Activated CD8-positive, alpha-beta T cell treated with anti-CD3 and anti-CD28 coated beads for 36 hours (primary cell): ENCODE measurements at places on chromosomes 11 and 22. TPM values are rescaled to one million over a fixed set of nuclear protein-coding genes. Genes with fewer than 3 reads are reported as not detected.

DNA sequence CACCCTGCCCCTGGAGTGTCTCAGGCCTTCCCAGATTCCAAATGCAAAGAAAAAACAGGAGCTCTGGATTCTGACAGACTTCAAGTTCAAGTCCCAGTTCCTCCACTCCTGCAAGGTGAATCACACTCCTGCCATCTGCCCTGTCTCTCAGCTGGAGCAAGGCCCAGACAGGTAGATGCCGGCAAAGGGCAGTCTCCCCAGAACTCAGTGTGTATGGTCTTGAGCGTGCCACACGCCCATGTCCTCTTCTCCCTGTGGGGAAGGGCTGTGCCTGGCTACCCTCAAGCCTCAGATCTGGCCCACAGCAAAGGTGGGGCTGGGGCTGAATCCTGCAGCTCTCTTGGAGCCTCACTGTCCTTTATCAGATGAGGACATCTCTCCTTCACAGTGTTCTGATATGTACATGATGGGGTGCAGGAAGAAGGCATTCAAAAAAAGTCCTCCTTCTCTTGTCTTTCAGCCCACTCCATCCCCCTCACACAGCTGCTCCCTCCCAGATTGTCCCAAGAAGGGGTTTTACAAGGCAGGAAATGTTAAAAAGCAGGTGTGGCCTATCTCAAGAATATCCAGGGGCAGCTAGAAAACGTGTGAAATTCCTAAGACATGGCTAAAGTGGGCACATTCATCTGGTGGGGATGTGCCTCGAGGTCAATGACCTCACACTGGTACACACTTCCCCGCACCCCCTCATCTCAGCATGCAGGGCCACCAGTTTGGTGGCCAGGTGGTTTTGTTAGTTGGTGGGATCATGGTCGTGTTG lies 27.7 kb upstream of the ARFGAP3 start:
- no peak for DNase-seq

GRCh38 chr22:25420925-25421904 lies 143.3 kb upstream of the GRK3 start:
- DNase-seq, result no peak

GRCh38 chr11:110373051-110373702 lies 56.6 kb upstream of the FDX1 start:
- DNase-seq, result no peak

GRCh38 chr11:34750692-34751405 lies 130.0 kb downstream of the EHF start:
- DNase-seq, result no peak

GRCh38 chr22:21567456-21568346 lies at the start of gene UBE2L3:
UBE2L3 (plus strand) TSS chr22:21567714; CDS start chr22:21567745, 31 bp downstream.
- DNase-seq, result peak; percentile 89

- DNase-seq, result no peak
Measured at GRCh38 chr11:34830035-34830434, 86.1 kb downstream of the APIP start.

- peak; percentile 60 for DNase-seq
Measured at GRCh38 chr11:15118431-15118830, 3.7 kb downstream of the INSC start.

GRCh38 chr11:45354976-45355705 lies 69.0 kb upstream of the SYT13 start:
- peak; percentile 91 for DNase-seq

DNA sequence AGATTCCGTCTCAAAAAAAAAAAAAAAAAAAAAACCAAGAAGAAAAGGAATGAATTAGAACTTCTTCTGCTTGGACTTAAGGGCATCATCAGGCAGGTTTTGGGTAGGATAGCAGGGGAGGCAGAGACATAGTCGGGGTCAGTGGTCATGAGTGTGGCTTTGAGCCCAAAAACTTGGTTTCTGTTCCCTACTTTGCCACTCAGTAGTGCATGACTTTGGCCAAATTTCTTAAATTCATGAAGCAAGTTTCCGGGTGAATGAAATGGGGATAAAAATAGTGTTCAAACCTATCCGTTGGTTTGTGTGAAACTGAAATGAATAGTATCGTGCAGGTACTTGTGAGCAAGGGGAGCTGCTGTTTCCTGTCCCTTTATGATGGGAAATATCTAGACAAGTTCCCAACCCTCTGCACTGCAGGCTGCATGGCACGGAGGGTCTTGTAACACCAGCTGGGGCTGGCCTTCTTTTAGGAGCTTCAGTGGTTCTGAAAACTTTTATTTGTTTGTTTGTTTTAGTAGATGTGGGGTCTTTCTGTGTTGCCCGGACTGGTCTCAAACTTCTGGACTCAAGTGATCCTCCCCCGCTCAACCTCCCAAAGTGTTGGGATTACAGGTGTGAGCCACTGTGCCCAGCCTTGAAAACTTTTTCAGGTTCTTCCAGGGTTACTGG lies 18.4 kb downstream of the NEAT1 start:
- no peak for DNase-seq

- DNase-seq, result peak; percentile 22
Measured at GRCh38 chr11:107017433-107018218, 650 bp downstream of the GUCY1A2 start.

- no peak for DNase-seq
Measured at GRCh38 chr11:26947379-26947844, 46.5 kb upstream of the FIBIN start.

DNA sequence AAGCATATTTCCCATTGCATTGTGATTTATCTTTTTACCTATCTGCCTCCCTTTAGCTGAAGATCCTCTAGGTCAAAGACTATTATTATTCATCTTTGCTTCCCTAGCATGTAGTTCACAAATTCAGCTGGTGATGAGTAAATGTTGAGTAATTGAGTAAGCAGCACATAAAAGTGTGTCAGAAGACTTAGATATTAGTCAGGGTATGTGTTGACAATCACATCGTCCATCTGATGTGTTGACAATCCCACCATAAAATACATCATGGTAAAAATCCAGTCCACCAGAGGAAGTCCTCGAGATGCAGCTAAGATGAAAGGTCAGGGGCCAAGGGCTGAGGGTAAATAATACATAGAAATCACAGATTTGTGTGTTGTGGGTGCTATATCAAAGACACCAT lies 22.9 kb upstream of the ABTB2 start:
- DNase-seq, result no peak

DNA sequence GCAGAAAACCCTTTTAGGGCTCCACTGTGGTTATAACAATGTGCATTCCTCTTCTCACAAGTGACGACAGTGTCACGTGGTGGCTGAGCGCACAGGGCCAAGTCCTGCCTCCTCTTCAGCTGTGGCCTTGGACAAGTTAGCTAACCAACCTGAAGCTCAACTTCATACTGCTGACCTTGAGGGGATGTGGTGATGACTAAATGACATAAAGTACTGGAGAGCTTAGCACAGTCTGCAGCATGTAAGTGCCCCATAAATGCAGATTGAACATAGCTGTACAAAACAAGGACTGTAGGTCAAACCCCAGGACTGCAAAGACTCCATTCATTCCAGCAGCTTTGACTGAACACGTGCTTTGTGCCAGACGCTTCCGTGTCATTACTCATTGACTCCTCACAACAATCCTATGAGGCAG lies 20.1 kb upstream of the MRGPRX2 start:
- no peak for DNase-seq

Gene INPP5J
- 0.09 TPM for total RNA-seq

Gene ADM
- total RNA-seq, result 46.9 TPM

Gene APOC3
- total RNA-seq, result not detected

Gene NAALAD2
- not detected for total RNA-seq

Gene NEFH
- 8.6 TPM for total RNA-seq

Gene IRAG1
- total RNA-seq, result not detected
